ENCODE measurements at places on chromosomes 5 and 9. TPM values are rescaled to one million over a fixed set of nuclear protein-coding genes. Genes with fewer than 3 reads are reported as not detected.
A peak's percentile ranks its signal among the peaks of the same experiment; 100 is the strongest.

- no peak for DNase-seq
Observed at GRCh38 chr5:134374232-134374631, 2.9 kb downstream of the UBE2B start.

DNA sequence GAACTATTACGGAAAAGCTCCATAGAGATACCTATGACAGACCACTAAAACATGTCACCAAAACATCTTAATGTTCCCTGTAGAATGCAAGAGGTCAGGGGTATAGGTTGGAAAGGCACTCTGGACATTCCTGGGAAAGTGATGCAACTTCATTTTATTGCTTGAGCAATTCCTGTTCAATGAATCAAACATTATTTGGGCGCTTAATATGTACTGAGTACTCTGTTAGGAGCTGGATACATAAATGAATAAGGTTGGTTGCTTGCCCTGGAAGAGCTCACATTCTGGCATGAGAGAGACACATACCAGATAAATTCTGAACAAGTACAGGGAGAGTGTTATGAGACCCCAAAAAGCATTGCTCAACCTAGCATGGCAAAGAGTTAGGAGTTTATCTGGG is 408.9 kb upstream of the DMAC1 start:
- no peak for DNase-seq

GRCh38 chr9:27763831-27764230 is 190.6 kb upstream of the C9orf72 start:
- DNase-seq, result no peak

GRCh38 chr5:157545610-157546310 is 29.8 kb downstream of the ADAM19 start:
- no peak for DNase-seq

- no peak for DNase-seq
Observed at GRCh38 chr5:45687701-45688100, 8.5 kb downstream of the HCN1 start.

DNA sequence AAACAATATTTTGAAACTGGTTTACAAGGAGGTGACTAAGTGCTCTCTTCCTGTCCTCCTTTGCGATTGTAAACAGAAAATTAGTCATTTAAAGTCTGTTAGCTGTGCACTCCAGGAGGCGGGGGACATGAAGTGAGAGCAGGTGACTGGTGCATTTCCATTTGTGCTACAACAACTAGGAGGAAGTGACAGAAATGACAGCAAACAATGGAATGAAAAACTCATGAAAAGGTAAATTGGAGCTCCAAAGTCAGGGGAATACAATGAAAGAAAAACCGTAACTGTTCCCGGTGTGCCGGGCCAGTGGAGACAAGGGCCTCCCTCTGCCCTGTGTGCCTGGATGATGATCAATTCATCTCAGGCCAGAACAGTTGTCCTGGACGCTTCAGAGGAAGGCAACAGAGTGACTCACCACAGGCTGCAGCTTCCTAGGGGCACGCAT is 439.9 kb downstream of the GADD45G start:
- no peak for DNase-seq

DNA sequence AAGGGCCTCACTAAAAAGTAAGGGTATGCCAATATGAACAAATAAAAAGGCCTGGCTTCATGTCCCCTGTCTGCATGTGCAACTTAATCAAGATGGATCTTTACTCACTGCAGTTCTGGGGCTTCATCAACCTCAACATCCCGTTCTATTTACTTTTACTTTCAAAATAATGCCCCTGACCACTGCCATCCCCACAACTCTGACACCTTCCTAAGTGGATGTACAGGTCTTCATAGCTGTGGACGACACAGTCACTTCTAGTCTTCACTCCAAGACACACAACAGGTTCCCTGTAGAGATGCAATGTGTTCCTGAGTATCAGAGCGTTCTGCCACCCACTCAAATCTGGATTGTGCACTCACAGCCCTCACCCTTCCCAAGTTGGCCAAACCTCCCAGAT is 136.1 kb downstream of the ENC1 start:
- DNase-seq, result no peak

DNA sequence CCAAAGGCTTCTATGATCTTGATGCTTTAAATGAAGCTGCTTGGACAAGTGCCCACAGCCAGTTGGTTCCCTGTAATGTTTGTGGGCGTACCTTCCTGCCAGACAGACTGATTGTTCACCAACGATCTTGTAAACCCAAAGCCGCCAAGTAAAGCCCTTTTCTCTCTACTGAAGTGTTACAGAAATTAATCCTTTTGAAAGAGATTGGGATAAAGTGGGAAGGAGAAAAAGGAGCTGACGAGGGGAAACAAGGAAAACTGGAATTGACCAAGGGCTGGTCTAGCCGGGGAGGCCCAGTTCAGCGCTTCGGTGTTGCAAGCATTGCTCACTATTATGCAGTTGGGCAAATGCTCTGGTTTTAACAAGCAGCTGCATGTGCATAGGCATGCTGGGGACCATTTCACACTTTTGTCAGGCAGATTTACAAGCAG is 53.2 kb downstream of the ZNF474 start:
- DNase-seq, result no peak

GRCh38 chr9:136693490-136694162 is 6.4 kb upstream of the AGPAT2 start:
- no peak for DNase-seq

DNA sequence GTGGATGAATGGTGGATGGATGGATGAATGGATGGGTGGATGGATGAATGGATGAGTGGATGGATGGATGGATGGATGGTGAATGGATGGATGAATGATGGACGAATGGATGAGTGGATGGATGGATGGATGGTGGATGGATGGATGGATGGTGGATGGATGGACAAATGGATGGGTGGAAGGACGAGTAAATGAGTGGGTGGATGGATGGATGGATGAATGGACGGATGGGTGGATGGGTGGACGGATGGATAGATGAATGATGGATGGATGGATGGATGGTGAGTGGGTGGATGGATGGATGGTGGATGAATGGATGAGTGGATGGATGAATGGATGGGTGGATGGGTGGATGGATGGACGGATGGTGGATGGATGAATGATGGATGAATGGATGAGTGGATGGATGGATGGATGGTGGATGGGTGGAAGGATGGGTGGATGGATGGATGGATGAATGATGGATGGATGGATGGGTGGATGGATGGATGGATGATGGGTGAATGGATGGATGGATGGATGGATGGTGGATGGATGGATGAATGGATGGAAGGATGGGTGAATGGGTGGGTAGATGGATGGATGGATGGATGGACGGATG is 58.6 kb downstream of the VAV2 start:
- no peak for DNase-seq

DNA sequence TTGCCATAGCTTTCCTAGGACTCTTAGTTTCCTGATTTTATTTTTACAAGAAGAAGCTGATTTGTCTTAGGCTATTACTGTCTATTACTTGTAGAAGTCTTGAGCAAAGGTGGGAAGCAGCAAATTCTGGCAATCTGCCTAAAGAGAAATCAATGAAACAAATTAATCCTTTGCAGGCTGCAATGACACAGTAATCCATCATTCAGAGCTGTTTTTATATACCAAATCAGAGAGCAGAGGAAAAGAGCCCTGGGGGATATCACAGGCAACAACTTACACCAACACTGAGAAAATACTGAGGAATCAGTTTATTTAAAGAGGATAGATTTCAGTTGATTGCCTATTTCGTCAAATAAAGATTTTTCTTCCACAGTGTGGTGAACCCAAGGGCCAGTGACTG is 13.6 kb downstream of the NR2F1-AS1 start:
- no peak for DNase-seq

DNA sequence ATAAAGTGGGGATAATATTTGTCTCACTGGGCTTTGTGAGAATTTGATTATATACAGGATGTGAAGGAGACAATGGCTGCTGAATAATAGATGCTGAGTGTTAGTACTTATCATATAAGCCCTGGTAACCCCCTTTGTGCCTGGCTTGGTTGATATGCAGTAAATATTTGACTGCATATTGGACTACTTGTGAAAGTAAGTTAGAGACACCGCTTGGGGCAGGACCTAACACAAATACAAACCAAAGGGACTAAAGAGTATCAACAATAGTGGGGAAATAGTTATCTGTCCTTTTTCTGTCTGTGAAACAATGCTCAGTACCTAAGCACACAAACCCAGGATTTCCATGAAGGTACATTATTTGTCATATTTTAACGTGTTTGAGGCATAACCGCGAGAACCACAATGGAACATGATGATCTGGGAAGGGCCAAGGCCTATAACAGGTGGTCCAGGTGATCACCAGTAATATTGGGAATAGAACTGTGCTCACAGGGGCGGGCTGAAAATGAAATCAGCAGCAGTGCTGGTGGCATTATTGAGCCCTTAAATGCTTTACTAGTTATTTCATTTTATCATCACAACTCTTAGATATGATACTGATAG is 138.2 kb upstream of the SMARCA2 start:
- DNase-seq, result no peak

DNA sequence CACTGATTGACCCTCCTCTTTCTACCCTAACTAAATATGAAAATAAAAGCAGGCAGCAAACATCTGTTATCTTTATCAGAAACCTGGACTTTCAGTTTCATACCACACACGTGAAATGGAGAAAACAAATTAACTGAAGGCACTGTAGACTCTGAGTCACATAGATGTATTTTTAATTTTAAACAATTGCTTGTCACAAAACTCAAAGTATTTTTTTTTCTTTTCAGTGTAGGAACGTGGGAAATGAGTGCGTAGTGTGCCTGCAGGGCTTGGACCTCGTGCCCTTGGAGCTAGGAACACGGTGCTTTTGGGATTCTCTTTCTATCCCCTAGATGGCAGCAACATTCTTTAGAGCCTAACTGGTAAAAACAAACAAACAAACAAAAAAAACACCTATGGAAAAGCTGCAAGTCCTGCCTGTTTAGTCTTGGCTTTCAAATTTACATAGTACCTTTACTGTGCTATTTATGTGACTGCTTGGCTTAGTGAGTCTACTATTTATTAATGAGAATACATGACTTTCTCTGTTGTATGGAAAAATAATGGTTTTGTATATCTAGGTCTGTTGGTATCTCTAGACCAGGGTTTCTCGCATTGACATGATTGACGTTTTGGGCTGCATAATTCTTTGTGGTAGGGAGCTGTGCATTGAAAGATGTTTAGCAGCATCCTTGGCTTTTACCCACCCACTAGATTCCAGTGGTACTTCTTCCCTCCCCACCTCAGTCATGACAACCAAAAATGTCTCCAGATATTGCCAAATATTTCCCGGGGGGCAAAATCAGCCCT is 16.8 kb upstream of the ACTBL2 start:
- no peak for DNase-seq

GRCh38 chr5:81552852-81553566 is 159.1 kb upstream of the ACOT12 start:
- no peak for DNase-seq

GRCh38 chr5:139658928-139659667 is 10.9 kb downstream of the CXXC5 start:
- DNase-seq, result no peak

GRCh38 chr5:54703133-54703532 is 185.6 kb downstream of the SNX18 start:
- DNase-seq, result no peak

- DNase-seq, result peak; percentile 68
Observed at GRCh38 chr5:1510631-1511030, 13.1 kb downstream of the LPCAT1 start.

DNA sequence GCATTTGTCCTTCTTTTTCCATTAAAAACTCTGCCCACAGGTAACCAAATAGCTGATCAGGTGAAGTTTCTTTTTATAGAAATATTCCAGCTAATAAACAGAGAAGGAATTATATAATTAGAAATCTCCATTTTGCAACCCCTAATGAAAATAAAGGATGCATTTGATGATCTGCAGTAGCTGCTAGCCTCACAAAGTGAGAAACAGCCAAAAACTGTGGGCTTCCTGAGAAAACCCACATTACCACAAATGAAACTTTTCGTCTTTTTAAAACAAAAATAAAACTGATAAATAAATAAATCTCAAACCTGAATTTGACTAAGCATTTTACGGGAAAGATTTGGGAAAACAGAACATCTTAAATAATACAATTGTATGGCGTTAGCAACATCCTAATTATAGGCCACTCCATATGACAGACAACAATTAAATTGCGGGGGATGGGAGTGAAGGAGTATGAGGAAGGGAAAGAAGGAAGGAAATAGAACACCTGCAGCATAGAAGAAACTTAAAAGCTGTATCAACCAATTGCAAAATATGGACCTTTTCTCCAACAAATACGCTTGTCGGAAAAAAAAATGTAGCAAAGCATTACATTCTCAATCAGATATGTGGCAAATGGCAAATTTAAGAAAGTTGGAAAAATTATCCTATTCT is 283.0 kb upstream of the ITGA1 start:
- no peak for DNase-seq

- DNase-seq, result no peak
Observed at GRCh38 chr9:33082538-33083326, 6.3 kb upstream of the SMU1 start.

DNA sequence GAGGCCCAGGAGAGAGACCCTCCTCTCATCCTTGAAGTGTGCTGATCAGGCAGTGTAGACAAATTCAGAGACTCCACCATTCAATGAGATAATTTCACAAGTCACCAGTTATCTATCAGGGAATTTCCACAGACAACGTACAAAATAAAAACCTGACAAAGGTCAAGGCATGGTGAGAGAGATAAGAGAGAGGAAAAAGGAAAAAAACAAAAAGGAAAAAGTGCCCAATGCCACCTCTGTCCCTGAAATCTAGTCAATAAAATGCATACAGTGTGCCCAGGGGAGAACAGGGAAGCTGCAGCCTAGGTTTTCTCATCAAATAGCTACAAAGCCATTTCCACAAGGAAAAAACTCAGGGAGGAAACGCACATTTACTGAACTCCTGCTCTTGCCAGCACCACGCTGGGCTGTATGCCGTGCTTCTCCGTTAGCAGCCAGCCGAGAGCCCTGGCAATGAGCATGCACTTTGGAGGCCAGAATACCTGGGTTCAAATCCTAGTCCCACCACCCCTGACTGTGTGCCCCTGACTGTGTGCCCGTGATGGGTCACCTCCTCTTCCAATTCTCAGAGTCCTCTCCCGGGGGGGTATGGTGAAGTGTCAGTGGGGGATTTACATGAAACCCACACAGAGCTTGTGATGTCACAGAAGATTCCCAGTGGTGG is 11.6 kb downstream of the WHRN start:
- DNase-seq, result no peak

Gene COL15A1
- total RNA-seq, result 49.4 TPM

Gene LRRC26
- total RNA-seq, result not detected

Gene DPYSL3
- total RNA-seq, result 51.1 TPM

Gene ECSCR
- 20.1 TPM for total RNA-seq

Gene RFX3
- total RNA-seq, result 4.1 TPM

Gene PPP2R2B
- total RNA-seq, result 7.9 TPM

Gene CAMK2A
- total RNA-seq, result 22.7 TPM

Gene FGF18
- total RNA-seq, result 22.4 TPM

Gene ZDHHC11
- 10.6 TPM for total RNA-seq

Gene TMEM252
- total RNA-seq, result not detected

Data from cardiac septum (tissue), 1 donor.